Stimulated activated CD4-positive, alpha-beta T cell treated with anti-CD3 and anti-CD28 coated beads, Interleukin-2, amount 100 ng/mL, for 24 hours (primary cell): ENCODE measurements at places on chromosomes 16 and 17.

- no peak for DNase-seq
These were observed 46.3 kb downstream of the SNX11 start for GRCh38 chr17:48153691-48154358.

- no peak for DNase-seq
These were observed 236.6 kb upstream of the NLRP1 start for GRCh38 chr17:5820721-5821456.

GRCh38 chr17:14323522-14323981 is 22.7 kb downstream of the HS3ST3B1 start:
- no peak for DNase-seq

DNA sequence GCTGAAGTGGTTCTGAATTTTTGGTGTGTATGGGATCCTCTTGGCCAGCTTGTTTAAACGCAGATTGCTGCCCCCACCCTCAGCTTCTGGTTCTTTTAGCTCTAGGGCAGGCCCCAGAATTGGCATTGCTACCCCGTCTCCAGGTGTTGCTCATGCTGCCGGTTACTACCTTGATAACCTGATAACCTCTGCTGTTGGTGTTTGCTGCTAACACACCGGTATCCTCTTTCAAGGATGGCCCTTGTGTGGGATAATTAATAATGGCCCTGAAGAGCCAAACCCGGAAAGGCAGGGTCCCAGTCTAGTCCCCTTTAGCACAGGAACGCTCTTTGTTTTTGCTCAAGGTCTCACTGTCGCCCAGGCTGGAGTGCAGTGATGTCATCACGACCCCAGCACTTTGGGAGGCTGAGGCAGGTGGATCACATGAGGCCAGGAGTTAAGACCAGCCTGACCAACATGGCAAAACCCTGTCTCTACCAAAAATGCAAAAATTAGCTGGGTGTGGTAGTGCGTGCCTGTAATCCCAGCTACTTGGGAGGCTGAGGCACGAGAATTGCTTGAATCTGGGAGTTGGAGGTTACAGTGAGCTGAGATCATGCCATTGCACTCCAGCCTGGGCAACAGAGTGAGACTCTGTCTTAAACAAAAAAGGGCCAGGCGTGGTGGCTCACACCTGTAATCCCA is 1.3 kb upstream of the ST3GAL2 start:
- no peak for DNase-seq

GRCh38 chr17:74566132-74566753 is 1.1 kb downstream of the CD300H start:
- peak; percentile 28 for DNase-seq

DNA sequence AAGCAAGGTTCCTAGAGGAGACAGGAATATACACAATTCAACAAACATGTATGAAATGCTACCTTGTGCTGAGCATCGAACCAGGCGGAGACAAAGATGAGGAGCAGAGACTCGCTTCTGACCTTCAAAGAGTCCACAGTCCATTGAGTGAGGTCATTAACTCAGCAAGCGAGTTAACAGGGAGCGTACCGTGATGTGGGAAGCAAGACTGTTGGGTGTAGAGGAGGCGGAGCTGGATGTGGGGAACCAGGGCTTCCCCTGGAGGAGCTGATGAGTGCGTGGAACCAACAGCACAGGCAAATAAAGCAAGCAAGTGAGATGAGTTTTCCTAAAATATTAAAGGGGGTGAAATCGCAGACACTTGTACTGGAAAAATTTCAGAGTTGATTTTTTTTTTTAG is 65.0 kb downstream of the NXN start:
- DNase-seq = no peak

GRCh38 chr17:51820252-51820651 is 338.3 kb downstream of the CA10 start:
- DNase-seq = no peak

DNA sequence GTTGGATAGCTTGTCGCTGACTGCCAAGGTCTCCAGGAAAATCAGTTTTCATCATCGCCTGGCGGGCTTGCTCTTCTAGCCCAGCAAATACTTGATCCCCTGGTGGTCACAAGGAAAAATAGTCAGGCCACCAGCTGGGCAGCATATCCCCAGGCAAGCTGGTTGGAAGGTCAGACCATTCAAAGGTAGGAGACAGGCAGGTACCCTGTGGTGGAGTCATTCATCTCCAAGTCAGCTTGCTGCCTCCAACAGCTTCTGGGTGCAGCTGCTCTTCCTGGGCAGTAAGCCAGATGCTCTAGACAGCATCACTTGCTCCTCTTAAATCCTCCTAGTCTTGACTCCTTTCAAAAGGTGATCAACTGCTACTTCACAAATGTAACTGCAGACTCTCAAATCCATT is 16.0 kb downstream of the ZNF821 start:
- DNase-seq = no peak

DNA sequence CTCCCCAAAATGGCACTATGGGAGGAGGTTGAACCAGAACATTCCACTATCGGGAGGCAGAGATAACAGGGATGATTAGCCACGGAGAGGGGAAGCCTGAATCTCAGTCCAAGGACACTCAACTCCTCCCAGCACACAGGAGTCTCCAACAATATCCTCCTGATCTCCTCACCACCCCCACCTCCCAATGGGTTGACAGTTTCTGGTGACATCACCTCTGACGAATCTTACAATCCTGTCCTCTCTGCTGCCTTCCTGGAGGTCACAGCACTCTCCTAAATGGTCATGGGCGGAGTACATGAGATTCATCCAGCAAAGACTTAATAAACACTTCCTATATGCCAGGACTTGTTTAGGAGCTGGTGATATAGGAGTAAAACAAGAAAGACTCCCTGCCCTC is 80.9 kb downstream of the SLC6A2 start:
- no peak for DNase-seq

DNA sequence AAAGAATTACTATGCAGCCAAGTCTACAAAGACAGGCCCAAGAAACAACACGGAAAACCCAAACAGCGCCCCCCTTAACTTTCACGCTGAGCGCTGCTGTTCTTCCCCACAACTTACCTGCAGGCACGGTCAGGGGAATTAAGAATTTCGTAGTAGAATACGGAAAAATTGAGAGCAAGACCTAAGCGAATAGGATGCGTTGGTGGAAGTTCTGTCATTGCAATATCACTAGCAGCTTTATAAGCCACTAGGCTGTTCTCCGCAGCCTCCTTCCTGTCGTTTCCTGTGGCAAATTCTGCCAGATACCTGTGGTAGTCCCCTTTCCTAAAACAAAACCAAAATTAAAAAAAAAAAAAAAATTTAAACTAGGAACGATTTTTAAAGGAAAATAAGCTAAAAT is 39.0 kb downstream of the YWHAE start:
- no peak for DNase-seq

DNA sequence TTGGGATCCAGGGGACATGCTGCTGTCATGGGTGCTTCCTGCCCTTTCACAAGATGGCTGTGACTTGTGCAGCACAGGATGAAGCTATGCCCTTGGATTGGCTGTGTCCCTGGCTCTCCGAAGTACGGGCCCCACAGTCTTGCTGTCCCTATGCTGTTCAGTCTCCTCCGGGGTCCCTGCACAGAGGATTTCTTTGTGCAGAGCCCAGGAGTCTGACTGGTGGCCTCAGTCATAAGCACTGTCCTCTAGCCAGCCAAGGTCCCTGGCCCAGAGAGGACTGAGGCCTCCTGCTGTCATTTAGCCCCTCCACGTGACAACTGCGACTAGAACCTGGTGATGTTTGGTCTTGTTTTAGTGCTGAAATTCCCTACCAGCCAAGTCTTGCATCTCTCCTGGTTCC is 42.4 kb upstream of the CRISPLD2 start:
- DNase-seq = no peak

- DNase-seq = no peak
These were observed 3.7 kb downstream of the BAHCC1 start for GRCh38 chr17:81398832-81399411.

- DNase-seq = no peak
These were observed 4.3 kb upstream of the HES7 start for GRCh38 chr17:8128125-8128784.

- DNase-seq = peak; percentile 58
These were observed 8.7 kb downstream of the CLEC19A start for GRCh38 chr16:19294156-19294649.

DNA sequence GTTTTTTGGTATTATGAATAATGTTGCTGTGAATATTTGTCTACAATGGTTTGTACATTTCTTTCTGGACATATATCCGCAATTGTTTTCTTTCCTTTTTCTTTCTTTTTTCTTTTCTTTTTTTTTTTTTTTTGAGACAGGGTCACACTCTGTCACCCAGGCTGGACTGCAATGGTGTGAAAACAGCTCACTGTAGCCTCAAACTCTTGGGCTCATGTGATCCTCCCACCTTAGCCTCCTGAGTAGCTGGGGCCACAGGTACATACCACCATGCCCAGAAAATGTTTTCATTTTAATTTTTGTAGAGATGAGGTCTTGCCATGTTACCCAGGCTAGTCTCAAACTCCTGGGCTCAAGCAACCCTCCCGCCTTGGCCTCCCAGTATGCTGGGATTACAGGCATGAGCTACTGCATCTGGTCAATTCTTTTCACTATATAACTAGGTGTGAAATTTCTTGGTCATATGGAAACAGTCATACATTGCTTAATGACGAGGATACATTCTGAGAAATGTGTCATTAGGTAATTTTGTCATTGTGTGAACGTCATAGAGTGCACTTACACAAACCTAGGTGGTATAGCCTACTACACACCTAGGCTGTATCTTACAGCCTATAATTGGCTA is 15.2 kb downstream of the IL21R start:
- DNase-seq = no peak

DNA sequence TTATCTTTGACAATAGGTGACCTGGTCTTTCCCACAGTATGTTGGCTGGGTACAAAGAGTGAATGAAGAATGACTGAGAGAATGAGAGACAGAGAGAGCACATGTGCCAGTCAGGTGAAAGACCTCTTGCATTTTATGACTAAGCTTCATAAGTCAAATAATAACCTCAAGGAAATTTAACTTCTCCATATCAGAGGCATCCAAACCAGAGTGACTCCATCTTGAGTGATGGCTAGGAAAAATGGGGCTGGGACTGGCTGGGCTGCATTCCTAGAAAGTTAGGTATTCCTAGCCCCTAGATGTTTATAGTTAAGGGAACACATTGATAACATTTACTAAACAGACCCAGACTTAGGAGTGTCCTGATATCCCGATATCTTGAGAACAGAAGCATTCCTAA is 3.9 kb upstream of the RBL2 start:
- no peak for DNase-seq

- DNase-seq = no peak
These were observed 8.8 kb downstream of the MYCBPAP start for GRCh38 chr17:50517011-50517410.

- no peak for DNase-seq
These were observed 146.4 kb downstream of the MSI2 start for GRCh38 chr17:57402681-57403180.

DNA sequence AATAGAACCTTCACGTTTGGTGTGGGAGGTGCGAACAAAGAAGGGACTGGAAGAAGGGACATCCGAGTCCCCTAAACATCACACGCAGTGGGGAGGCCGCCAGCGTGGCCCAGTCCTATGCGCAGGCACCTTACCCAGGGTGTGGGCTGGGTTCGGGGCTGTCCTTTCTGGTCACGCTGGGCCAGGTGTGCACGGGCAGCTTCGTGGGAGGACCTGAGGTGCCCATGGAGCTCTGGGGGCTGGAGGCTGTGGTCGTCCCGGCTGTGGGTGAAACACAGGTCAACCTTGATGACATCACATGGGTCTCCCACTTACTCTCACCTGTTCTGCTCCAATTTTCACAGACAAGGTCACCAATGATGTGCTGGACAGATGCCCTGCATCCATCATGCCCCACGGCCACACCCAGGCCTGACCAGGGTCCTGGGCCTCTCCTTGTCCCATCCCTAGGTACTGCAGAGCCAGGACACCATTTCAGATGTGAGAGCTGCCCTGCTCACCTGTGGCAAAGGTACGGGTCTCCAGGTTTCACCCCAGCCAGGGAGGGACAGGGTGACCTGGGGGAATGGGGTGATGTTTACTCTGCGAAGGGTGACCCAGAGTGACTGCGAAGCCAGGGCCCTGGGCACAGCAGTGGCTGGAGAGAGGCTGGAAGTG is 3.1 kb downstream of the CD300C start:
- no peak for DNase-seq

DNA sequence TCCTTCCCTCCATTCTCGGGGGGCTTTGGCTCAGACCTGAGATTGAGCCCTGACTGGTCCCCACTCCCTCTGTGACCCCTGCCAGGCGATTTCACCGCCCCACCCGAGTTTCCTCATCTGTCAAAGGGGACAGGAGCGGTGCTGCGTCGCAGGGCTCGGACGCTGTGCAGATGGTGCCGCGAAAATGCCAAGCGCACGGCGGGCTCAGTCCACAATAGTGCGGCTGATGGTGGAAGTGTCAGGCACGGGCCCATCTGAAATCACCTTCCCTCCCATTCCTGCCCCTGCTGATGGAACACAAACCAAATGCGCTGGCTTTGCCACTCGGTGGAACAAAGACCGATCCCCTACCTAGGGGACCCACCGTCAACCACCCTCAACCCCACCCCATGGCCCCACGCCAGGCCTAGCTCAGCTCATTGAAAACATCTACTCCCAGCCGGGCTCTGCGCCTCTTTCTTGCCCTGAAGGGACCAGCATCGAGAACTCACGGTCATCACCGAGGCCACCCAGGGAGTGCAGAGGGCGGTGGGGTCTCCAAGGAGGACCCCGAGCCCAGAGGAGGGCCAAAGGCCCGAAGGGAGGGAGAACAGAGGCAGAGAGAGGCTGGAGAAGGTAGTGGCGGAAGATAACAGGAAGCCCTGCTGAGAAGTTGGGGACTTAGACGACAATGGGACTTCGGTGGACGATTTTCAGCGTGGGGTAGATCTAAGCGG is 1.4 kb downstream of the CARHSP1 start:
- no peak for DNase-seq

DNA sequence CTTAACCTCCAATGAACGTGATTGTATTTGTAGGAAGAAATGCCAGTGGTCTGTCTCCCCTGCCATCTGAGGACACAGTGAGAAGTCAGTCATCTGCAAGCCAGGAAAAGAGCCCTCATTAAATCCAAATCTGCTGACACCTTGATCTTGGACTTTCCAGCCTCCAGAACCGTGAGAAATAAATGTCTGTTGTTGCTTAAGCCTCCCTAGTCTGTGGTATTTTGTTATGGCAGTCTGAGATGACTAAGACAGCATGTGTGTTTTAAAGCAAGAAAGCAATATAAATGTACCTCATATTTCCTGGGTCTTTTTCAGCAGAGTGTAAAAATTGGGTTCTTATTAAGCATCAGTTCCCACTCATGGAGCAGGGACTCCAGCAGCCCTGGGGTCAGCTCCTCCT is 177.9 kb upstream of the NLRP1 start:
- DNase-seq = no peak
